ENCODE measurements at places on chromosomes 12 and 14.

DNA sequence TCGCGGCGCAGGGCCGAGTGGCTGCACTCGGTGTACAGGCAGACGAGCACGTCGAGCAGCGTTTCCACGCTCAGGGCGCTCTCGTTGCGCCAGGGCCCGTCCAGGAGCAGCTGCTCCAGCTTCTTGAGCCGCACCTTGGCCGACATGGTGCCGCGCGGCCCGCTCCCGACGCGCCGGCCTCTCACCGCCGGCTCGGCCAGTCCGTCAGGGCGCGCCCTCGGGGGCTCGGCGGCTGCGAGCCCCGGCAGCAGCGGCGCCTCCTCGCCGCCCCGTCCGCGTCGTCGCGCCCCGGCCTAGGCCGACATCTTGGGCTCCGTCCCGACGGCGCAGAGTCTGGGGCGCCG lies 349 bp downstream of the CDC42BPB start:
- no peak for DNase-seq

DNA sequence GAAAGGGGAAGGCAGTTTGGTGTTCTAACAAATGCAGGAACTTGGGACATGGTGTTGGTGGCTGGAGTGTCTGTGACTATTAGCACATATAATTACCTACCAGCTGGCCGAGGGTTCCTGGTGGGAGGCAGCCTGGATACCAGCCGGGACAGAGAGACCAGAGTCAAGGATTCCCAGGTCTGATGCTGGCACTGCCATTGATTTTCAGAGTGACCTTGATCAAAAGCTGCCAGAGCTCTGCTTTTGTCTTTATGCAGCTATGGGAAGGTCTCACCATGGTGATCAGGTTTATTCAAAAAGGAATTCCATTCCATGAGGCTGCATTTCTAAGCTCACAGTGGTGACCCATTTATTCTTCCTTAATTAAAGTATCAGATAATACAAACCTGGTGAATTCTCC lies 101.0 kb upstream of the PWP1 start:
- no peak for DNase-seq

DNA sequence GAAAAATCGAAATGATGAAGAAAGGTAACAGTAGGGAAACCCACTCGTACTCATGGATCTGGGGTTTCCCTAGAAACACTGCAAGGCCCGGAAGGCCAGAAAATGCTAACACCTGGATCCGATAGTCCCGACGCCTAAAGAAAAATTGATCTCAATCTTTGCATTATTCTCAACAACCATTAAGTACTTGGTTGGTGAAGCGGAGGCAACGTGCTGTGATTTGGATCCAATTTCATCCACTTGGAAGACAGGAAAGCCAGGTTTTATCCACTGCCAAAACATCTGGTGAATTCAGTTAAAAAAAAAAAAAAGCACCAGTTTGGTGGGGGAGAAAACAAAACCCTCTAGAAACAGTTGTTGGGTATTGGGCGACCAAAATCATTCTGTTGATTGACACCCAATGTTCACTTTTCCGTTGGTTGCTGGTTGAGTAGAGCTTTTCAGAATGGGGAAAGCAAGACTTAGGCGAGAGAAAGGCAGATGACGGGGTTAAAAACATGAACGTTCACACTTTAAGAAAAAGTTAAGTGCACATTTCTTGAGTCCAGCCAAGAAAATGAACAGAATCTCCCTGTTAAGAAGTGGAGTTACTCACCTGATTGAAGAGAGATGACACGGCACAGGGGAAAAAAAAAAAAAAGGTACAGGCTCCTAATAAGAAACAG lies 41.9 kb upstream of the MED13L start:
- no peak for DNase-seq

DNA sequence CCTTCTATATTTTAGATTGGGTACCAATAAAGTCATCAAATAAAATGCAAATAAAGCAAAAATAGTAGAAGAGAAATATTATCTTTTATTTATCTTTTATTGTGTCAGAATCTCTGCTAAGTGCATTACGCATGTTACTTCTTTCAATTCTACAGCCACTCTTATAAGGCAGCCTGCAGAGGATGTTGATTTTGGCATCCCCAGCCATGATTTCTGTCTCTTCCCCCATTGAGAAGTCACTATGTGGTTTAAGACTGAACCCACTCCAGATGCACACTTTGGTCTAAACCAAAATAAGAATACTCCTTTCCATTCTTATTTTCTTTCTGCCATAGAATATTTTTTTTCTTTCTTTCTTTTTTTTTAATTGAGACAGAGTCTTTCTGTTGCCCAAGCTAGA lies 56.0 kb upstream of the ACSS3 start:
- DNase-seq = no peak

- no peak for DNase-seq
These were observed 23.4 kb upstream of the STON2 start for GRCh38 chr14:81423504-81423903.
